ENCODE measurements at places on chromosomes 12 and 14.

- no peak for DNase-seq
Observed at GRCh38 chr14:39203659-39204606, 28.9 kb downstream of the PNN start.

- no peak for DNase-seq
Observed at GRCh38 chr14:28780843-28781820, 14.5 kb downstream of the FOXG1 start.

GRCh38 chr12:92973614-92974013 is 44.5 kb upstream of the EEA1 start:
- DNase-seq: no peak

DNA sequence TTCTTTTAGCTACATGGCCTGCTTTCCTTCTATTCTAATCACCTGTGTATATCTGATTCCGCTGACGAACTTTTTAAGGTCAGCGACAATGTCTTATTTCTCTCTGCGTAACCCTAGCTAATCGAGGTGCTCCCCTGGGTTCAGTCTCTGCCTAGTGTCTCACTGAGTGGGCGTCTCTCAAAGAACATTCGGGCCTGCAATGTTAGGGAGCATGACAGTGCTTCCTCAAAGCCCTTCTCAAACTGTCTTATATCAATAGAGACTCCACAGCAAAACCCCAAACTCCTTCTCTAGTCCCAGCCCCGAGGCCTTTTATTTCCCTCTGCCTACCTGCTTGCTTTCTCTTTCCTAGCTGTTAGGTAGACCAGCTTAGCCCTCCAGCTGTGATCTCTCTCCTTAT is 13.7 kb upstream of the RPS6KL1 start:
- no peak for DNase-seq

- DNase-seq: peak; percentile 76
Observed at GRCh38 chr12:71746974-71747611, 7.6 kb upstream of the RAB21 start.

DNA sequence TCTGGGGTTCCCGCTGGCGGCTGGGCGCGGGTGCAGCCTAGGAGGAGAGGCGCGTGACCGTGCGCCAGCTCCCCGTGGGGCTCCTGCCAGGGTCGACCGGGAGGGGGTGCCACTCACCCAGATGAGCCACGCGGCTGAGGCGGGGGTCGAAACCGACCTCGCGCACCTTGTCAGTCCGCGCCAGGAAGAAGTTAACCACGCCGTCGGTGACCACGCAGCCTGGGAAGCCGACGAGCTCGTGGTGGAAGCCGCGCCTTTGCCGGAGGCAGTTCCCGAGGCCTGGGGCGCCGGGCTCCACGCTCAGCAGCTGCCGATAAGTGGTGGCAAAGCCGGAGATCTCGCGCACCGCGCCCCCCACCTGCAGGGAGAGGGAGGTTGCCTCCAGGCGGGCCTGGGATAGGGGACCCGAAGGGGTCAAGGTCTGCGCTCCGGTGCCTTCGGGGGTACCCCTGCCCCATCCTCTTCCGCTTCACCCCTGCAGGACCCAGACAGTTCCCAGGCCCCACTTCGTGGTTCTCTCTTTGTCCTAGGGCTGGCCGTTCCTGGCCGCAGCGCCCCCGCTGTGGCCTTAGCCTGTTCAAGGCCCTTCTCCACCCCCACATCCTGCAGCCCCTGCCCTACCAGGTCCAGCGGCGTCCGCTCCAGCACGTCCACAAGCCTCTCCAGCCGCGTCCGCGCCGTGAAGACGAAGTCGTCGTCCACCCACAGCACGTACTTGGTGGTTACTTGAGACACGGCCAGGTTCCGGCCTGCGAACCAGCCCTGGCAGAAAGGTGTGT is 5.3 kb downstream of the B4GALNT1 start:
- no peak for DNase-seq

DNA sequence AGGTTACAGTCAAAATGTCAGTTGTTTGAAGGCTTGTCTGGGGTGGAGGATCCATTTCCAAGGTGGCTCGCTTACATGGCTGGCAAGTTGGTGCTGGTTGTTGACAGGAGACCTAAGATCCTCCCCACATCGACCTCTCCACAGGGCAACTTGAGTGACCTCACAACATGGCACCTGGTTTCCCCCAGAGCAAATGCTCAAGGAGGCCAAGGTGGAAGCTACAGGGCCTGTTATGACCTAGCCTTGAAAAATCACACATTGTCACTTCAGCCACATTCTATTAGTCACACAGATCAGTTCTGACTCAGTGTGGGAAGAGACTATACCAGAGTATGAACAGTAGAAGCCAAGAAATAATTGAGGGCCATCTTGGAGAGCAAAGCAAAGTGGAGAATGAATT is 11.3 kb upstream of the GNG2 start:
- DNase-seq: peak; percentile 47

GRCh38 chr12:109476807-109477184 is 304 bp downstream of the KCTD10 start:
- no peak for DNase-seq

DNA sequence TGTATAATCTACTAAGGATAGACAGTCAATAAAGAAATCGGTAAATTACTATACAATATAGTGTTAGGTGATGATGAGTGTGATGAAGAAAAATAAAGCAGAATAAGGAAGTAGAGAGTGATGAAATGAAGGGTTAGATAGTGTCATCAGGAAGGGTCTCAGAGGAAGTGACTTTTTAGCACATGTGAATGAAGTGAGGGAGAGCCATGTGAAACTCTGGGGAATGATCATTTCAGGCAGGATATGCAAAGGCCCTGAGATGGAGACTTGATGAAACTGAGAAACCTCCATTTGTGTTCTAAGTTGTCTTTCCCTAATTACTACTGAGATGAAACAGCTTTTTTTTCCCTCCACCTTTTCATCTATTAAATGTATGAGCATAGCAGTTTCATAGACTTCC is 19.4 kb upstream of the GNPTAB start:
- no peak for DNase-seq

All from CD4-positive, alpha-beta T cell treated with Interleukin-21 for 1 hour (primary cell).